ENCODE measurements at places on chromosomes 16 and 17.

- DNase-seq, result no peak
Measured at GRCh38 chr17:73586275-73586832, 57.9 kb downstream of the SDK2 start.

- DNase-seq, result no peak
Measured at GRCh38 chr17:9203771-9204425, 182.6 kb downstream of the NTN1 start.

GRCh38 chr17:49723423-49723822 lies 15.7 kb upstream of the SLC35B1 start:
- no peak for DNase-seq

DNA sequence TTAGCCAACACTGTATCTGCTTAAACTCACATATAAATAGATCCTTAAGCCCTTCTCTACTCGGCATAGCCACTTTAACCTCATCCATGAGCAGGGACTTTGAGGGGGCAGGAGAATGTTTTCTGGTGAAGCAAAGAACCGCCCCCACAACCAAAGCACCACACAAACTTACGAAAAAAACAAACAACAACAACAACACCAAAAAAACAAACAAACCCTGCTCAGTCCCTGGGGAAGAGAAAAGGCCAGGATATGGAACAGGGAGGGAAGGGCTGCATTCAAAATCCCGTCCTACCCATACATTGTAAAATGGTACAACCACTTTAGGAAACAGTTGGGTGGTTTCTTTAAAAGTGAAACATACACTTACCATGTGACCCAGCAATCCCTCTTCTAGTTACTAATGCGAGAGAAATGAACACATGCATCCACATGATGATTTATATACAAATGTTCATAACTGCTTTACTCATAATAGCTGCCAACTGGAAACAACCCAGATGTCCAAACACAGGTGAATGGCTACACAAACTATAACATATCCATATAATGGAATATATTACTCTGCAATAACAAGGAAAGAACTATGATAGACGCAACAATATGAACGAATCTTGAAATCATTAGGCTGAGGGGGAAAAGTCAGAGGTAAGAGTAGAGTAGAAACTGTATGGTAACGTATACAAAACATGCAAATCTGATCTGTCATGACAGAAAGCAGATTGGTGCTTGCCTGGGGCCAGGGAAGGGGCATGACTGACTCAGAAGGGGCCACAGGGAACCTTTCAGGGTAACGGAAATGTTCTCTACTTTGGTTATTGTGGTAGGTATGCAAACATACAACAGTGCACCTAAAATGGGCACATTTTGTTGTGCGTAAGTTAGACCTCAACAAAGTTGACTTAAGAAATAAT lies 37.7 kb upstream of the TOB1 start:
- DNase-seq, result no peak

- no peak for DNase-seq
Measured at GRCh38 chr17:1221209-1221608, 41.4 kb upstream of the ABR start.

DNA sequence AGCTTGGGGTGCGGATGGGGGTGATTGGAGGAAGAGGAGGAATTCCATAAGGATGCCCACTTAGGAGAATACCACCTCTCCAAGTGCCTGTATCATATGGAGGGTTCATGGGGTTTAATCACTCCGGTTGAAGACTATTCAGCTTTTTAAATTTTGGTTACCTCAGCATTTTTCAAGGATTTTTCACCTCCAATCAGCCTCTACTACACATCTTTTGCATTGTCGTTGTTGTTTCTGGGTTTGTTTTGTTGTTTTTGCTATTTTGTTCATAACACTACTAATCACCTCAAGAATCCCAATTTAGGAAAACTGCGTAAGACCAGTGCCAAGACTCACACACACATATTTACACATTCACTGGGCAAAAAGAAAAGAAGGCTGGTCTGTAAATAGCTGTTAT lies 619.5 kb upstream of the CDH5 start:
- DNase-seq, result no peak

DNA sequence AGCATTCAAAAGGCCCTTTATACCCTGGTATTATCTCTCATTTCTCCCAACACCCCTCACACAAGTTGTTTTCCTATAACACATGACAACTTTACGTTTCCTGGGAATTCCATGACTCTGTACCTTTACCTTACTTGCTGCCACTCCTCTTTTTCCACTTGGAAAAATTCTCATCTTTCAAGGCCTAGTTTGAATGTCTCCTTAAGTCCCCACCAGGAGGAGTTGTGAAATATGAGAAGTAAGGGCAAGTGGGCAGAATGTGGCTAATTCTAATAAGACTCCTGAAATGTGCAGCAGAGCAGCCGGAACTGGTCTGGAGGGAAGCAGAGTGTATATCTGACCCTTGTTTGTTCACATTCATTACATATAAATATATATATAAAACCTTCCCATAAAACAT lies 39.7 kb downstream of the BRCA1 start:
- DNase-seq, result no peak

DNA sequence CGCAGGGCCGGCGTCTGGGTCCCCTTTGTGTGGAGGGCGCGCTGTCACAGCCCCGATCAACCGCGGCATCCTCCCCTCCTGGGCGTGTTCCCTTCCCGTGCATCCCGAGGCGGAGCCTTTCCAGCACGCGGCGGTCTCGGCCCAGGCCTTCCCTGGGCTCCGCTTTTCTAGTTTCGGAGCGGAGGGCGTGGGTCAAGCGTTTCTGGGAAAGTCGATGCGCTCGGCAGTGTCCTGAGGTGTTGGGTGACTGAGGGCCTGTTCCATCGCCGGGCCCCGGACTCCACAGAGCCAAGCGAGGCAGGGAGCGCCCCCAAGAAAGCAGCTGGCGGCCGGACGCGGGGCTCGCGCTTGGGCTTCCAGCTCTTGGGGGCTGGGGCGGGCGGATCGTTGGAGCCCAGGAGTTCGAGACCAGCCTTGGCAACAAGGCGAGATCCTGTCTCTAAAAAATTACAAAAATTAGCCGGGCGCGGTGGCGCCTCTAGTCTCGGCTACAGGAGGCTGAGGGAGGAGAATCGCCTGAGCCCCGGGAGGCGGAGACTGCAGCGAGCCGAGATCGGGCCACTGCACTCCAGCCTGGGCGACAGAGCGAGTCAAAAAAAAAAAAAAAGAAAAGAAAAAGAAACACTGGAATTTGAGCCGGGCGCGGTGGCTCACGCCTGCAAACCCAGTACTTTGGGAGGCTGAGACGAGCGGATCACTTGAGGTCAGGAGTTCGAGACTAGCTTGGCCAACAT lies 806 bp downstream of the IFT140 start:
- no peak for DNase-seq

DNA sequence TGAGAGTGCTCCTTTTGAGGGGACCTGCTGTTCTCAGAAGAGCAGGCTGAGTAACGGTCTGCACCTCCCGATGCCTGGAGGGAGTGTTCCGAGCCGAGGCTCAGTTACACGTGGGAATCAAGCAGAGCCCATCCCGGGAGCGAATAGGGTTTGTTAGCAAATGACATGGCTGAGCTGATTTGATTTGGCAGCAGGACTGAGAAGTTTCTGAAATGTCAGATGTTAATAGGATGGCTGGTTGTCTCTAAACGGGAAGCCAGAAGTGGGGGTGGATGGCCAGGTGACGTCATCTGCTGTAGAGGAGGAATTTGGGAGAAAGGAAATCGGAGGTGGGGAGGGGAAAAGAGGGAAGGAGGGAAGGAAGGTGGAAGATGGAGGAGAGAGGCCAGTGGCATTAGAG lies 128.0 kb downstream of the RAP1GAP2 start:
- DNase-seq, result no peak

GRCh38 chr16:30526137-30526822 lies at the start of gene ZNF768:
TSS of gene ZNF768 (minus strand) at chr16:30526566. CDS start at chr16:30526413, 153 bp downstream.
- no peak for DNase-seq

DNA sequence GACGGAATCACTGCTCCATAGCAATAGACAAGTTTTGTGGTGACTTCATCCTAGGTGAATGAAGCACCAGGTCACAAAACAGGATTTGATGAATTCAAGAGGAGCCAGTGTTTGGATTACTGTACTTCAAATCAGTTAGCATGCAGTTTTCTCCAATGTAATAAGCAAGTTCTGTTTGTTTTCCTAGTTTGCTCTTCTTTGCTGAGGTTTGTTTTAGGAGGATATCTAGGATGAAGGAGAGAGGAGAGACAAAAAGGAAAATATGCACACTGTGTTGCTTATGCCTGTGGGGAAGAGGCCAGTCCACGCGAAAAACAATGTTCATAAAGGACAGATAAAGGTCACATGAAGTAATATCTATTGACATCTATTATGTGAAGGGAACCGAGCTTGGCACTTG lies 9.0 kb downstream of the KRT37 start:
- DNase-seq, result no peak

DNA sequence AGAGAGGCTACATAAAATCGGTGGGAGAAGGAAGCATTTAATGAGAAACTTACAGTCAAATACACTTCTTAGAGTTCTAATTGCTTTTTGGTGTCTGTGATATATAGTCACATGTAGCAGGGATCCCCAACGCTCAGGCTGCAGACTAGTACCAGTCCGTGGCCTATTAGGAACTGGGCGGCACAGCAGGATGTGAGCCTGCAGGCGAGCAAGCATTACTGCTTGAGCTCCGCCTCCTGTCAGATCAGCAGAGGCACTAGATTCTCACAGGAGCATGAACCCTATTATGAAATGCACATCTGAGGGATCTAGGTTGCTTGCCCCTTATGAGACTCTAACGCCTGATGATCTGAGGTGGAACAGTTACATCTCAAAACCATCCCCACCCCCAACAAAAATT lies 158.5 kb downstream of the TANC2 start:
- no peak for DNase-seq

DNA sequence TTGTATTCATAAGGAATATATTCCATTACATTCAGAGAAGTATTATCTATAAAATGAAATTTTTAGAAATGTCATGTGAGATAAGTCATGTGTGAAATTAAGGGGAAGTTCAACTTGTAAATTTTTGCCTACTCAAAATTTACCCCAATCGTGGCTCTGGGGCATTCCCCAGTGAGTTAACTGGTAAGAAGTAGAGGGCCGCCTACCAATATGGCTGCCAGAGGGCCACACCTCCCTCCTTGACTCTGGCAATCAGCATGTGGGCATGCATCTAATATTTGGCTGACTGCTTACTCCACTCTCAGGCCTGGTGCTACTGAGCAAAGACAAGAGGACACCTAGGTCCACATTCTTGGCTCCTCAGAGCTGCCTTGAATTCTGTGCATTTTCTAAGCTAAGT lies 39.7 kb upstream of the CNTNAP4 start:
- DNase-seq, result no peak
